Epithelial cell of prostate (primary cell): ENCODE measurements at places on chromosomes 7 and 10.

- no peak for DNase-seq
These were observed 180.5 kb downstream of the MAGI2 start for GRCh38 chr7:79272938-79273337.

DNA sequence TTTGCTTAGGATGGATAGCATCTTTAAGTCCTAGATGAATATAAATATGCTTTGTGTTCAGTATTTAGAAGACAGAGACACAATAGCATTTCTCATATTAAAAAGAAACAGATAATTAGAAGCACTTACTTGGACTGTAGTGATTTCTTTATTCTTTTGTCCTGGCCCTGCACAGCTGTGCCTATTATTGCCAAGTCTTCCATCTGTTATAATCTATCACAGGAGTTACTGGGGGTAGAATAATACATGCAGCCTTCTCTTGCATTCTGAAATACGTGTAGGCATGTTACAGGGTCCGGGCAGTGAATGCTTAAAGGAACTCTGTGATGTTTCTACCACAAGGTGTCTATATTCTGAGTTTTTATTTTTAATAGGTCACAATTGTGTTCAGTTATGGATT, 461.5 kb upstream of the COBL start:
- no peak for DNase-seq

DNA sequence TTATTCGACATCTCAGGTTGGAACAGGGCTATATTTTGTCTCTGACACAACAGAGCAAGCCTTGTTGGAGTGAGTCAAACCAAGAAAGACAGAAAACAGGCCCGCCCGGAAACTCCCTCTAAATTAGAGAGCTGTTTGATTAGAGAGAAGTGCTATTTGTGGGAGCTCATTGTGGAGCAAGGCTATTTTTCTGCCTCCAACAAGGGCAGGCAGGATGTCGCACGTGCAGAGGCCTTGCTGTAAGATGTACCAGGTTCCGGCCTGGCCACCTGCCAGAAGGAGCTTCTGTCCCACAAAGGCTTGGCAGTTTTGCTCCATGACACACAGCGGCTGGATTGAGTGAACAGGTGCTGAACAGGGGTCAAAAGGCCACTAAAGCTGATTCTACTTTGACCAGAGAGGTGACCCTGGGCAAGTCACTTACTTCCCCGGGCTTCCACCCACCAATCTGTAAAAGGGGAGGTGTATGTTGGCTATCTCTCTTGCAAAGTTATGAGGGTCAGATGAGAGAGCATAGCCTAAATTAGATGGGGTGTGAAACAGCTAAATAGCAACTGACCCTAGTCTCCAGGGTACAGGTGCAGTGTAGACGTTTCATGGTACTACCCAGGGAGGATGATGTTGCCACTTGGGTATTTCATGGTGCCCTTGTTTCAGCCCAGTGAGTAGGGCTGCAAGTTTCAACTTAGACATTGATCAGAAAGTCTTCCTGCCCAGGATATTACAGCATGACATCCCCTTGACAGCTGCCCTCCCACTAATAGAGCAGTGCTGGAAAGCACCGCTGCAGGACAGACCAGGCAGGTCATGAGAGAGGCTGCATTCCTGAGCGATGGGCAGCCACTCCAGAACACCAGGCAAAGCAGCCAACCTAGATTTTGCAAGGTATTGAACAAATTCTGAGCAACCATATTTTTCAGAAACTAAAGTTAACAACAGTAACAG, 62.0 kb downstream of the VSTM4 start:
- no peak for DNase-seq

DNA sequence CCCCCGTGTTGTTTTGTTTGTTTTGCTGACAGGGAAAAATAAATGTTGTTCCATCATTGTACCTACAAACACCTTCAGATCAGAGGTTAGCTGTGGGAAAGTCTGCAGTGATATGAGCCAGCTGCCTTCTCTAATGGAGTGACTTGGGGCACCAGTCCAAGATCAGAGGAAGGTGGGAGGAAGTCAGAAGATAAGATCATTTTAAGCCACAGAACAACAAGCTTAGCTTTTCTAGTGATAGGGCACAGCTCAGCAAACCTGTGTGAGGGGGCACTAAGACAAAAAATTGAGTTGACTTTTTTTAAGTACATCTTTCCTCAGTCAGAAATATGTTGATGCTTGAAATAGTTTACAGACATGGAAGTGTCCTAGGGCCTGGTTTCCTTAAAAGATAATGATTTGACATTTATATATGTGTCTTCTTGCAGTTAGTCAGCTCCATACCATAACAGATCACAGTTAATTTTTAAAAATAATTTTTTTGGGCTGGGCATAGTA, 240.3 kb upstream of the KAT6B start:
- no peak for DNase-seq

- DNase-seq: no peak
These were observed 94.4 kb upstream of the VIPR2 start for GRCh38 chr7:159239028-159239427.

- no peak for DNase-seq
These were observed 99.6 kb downstream of the JAZF1 start for GRCh38 chr7:28081016-28081415.

DNA sequence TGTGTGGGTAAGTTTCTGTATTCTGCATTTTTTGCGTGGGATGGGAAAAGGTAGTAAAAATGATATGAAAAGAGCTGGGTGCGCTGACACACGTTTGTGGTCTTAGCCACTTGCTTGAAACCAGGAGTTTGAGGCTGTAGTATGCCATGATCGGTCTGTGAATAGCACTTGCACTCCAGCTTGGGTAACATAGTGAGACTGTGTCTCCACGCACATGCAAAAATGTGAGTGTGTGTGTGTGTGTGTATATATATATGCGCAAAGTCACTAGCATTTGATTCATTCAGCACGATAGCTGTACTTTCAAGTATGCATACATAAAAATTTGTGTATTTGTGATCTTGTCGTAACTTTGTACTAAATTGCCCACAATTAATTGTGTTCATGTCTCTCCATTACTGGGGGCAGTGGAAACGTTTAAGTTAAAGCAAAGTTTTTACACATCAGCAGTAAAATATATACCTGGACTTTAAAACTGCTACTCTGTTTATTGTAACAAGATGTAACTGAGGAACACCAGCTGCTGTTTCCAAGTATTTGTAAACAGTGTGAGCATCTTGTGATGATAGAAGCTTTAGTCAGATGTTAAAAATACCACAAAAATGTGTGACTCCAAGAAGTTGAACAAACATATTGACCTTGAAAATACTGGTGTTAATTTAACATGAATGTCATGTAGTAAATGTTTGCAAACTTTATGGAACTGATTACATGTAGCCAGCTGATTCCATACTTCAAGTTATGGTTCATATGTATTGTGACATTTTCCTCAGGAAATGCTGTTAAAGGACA, 1.6 kb downstream of the ZRANB1 start:
- DNase-seq: no peak

- no peak for DNase-seq
These were observed 63.3 kb downstream of the MRC1 start for GRCh38 chr10:17872191-17873091.

DNA sequence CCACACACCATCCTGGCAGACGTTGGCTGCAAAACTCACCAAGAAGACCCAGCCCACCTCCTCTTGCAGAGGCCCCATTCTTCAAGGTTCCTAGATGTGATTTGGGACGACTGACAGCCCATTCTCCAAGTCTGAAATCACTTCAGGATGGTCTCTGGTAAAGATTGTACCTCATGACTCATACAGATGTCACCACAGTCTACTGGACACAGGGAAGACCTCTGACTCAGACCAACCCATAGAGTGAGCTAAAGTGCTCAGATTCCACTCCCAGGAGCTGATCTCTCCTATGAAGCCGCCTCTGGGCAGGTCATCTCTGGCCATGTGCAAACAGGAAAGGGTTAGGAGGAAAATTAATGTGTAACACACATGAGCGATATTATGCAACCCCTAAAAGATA, 102.4 kb upstream of the VWC2 start:
- no peak for DNase-seq

- no peak for DNase-seq
These were observed 177.8 kb downstream of the NSUN6 start for GRCh38 chr10:18473424-18474117.
